ENCODE measurements at places on chromosomes 6 and 20.

DNA sequence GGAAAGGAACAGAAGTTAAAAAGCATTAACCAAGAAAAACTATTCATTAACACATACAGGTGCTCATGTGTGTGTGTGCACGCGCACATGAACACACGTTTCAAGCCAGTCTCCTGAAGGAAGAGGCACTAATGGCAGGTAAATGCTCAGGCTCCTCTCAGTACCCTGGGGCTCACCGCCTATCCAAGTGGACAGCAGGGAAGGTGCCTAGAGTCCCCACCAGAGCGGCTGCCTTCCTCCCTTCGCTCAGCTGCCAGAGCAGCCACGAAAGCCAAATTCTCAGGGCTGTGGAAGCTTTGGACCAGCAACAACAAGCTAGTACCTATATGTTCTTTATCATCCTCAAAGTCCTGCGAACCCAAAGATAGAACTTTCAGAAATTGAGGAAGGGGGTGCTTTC lies 42.6 kb downstream of the PLCG1 start:
- DNase-seq = no peak

GRCh38 chr20:64223526-64224067 lies 32.0 kb upstream of the PCMTD2 start:
- no peak for DNase-seq

DNA sequence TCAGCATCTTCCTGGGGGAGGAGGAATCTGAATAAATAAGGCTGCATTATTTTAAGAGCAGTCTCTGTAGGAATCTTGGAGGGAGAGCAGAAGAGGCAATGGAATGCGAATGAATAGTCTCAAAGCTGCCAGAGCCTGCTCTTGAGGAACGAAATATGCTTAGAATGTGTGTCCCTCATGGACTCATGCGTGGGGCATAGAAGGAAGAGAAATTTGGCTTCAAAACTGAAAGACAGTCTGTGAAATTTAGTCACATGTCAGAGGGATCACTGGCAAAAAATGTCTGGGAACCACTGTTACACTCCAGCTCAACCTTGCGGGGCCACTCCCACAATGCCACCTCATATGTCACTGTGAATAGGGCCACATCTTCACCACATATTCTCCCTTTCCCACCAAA lies 95.5 kb downstream of the GJA10 start:
- DNase-seq = no peak

GRCh38 chr6:81534934-81535465 lies 217.5 kb downstream of the TENT5A start:
- DNase-seq = no peak

GRCh38 chr20:10939331-10939941 lies 265.6 kb upstream of the JAG1 start:
- DNase-seq = no peak

- no peak for DNase-seq
Observed at GRCh38 chr20:14861028-14861699, 523.8 kb upstream of the FLRT3 start.

- no peak for DNase-seq
Observed at GRCh38 chr6:2111162-2111677, 134.2 kb downstream of the GMDS start.

DNA sequence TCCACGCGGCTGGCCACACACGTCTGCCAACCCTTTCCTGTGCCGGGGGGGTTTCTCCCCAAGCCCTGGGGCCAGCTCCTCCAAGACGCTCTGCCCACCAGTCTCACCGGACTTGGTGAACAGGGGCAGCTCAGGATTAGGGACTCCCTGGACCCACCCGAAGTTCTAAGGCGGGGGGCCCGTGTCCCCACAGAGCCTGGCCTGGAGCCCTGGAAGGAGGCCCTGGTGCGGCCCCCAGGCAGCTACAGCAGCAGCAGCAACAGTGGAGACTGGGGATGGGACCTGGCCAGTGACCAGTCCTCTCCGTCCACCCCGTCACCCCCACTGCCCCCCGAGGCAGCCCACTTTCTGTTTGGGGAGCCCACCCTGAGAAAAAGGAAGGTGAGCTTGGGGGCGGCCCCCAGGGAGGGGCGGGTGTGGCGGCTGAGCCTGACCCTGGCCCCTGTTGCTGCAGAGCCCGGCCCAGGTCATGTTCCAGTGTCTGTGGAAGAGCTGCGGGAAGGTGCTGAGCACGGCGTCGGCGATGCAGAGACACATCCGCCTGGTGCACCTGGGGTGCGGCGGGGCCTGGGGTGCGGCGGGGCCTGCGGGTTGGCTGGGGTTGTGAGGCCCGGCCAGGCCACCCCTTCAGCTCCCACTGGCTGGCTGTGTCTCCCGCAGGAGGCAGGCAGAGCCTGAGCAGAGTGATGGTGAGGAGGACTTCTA lies 2.3 kb downstream of the SLC2A4RG start:
- DNase-seq = no peak

DNA sequence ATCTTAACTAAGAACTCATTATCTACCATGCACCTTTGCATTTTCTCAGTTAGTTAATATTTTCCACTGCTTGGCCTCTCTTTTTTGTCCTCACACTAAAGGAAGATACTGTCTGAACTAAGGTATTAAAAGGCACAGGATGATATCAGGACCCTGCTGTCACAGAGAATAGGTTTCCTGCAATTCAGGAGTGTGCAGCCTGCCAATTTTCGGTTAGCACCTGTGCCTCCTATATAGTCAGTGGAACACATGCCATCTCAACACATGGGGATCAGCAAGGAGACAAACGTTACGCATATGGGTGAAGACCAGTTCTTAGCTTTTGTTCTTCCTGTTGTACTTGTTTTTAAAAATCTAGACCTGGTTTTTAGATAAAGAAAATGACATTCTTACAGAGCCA lies 71.0 kb downstream of the FUT9 start:
- no peak for DNase-seq

DNA sequence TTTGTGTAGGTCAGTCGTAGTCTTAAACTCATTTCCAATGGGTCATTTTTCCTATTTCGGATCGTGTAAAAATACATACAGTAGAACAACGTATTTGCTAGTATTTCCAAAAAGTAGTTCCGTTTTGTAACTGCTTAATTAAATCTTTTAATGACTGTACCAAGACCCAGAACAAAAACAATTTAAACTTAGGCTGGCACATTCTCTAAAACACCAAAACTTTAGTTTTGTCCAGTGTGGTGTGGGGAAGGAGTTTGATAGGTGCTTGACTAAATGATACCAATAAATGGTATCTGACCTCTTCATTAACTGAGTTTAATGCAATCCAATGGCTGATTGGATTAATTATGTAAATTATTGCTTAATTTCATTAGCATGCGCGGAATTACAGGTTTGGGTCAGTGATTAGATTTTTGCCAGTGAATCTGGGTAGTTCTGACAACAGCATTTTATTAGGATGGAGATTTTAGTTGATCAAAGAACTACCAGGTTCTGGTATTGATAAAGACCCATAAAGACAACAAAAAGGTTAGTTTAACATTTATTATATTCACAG lies 20.8 kb downstream of the OR2B2 start:
- DNase-seq = no peak

DNA sequence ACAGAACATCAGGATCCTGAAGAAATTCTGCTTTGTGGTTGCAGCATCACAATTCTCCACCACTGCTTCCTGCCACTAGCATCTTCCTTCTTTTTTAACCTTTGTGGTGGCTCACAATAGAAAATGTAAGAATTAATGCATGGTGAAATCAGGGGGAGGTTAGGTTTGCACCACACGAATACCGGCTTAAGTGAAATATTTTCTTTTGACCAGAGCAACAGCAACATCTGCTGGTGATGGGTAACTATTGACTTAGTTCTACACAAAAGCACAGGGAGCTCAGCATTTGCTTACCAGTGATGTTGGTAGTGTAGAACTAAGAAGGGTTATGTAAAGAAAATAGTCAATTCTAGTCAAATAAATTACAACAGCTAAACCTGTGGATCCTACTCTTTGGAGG lies 280.5 kb downstream of the SYNE1 start:
- DNase-seq = no peak

- no peak for DNase-seq
Observed at GRCh38 chr6:75166236-75166635, 39.6 kb downstream of the COL12A1 start.

DNA sequence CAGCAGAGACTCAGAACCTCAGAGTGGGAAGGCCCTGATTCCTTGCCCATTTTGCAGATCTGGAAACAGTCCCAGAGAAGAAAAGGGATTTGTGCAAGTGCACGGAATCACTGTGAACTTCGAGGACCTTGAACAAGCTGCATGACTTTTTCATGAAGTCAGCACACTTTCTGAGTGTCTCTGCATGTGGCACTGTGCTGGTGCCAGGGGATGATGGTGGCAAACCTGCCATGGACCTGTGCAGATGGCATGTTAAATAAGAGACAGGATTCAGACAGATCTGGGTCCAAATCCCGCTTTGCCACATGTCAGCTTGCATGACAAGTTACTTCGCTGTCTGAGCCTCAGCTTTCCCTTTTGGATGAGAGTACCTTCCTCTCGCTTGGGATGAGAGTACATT lies 26.8 kb downstream of the ZNF831 start:
- no peak for DNase-seq

DNA sequence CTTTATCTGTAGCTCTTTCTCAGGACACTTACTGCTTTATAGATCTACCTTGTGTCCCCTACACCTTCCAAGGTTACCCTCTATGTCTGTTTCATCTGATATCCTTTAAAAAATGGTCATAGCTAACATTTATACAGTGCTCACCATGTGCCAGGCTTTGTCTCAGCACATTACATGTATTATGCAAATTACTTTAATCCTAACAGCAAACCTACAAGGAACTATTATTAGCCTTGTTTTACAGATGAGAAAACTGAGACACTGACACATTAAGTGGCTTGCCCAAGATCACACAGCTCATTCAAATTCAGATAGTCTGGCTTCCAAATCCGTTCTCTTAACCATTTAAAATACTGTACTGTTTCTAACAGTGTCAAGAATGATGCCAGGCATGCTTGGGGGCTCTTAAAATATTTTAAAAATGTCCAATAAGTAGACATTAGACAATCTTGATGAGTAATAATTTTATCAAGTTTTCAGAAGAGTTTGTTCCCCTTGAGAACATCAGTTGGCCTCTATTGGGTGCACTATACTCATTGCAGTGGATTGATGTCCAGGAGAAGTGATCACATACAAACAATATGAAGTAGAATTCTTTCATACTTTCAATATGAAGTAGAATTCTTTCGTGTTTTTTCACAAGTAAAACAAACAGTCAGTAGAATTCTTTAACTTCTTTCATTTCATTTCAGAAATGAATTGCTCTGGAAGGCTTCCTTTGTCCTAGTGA lies 69.6 kb downstream of the DNAH8 start:
- DNase-seq = no peak

GRCh38 chr6:34047913-34048867 lies 97.7 kb downstream of the GRM4 start:
- no peak for DNase-seq

DNA sequence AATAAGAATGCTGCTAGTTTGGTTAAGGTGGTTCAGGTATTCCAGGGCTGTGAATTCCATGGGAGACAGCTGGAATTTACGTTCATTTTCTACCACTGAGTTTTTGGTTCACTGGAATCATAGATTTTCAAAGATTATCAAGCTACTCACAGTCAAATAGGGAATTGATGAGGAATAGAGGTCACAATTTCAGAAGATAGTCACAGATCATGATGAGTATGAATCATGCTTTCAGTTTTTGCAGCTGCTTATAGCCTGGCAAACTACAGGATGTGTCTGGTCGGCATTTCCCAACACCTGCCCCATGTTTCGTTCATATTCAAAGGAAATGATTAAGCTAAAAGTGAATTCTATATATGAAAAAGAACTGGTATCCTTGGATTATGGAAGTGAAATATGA lies 58.7 kb downstream of the BCKDHB start:
- no peak for DNase-seq

DNA sequence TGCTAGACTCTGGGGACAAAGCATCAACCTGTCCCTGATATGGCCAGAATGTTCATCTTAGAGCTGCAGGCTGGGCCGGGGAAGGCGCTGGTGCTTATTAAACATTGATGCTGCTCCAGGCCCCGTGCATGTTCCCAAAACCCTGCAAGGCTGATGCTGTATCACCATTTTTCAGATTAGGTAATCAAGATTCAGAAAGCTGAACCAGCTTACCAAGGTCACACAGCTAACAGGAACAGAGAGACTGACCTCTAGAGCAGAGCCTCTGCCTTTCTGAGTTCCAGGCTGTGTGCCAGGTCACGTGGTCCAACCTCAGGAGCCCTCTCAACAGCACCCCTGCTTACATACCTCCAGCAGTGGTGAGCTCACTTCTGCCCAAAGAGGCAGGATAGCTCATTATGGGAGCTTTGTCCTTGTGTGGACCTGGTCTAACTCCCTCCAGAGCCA lies 16.1 kb upstream of the VSTM2L start:
- peak; percentile 80 for DNase-seq

DNA sequence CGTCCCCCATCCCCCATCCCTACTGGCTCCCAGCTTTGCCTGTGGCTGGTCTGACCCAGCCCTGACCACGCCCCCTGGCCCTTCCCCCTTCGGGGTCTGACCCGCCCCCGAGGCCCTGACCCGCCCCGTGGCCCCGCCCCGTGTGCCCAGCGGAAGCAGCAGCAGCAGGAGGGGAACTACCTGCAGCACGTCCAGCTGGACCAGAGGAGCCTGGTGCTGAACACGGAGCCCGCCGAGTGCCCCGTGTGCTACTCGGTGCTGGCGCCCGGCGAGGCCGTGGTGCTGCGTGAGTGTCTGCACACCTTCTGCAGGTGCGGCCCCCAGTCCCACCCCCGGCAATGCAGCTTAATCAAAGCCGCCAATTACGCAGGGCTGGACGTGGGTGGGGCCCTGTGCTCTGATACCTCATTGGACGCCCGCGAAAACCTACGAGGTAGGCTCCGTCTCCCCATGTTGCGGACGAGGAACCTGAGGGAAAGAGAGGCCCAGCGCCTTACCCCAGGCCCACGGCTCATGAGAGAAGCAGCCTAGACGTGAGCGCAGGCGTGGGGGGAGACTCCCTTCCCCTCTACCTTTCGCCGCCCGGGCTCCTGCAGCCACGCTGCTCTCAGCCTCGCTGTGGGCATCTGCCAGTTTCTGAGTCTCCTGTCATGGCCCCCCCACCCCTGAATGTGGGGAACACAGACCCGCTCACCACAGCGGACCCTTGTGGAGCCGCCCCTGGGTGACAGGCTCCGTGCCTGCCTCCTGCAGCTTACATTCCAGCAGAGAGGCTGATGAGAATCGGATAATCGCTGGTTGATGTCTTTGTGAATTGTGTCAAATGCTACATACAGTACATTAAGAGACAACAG lies 12.8 kb downstream of the RBCK1 start:
- peak; percentile 74 for DNase-seq

Data from right lobe of liver (tissue), 6 donors.